ENCODE measurements at places on chromosomes 2 and 18.

DNA sequence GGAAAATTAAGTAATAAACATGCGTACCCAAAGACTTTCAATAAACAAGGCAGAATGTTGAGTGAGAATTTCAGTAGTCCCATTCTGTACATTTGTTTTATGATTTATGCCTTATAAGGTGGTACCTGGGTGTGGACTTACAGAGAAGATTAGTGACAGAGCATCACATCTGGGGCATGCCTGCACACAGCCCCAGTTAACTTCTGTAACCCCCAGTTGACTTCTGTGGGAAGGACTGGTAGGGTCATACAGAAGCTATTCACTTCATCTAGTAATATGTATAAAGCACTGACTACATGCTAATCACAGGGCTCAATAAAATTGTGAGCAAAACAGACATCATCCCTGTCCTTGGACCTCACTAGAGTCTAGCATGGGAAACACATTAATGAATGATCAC, 16.1 kb downstream of the MREG start:
- DNase-seq: no peak

DNA sequence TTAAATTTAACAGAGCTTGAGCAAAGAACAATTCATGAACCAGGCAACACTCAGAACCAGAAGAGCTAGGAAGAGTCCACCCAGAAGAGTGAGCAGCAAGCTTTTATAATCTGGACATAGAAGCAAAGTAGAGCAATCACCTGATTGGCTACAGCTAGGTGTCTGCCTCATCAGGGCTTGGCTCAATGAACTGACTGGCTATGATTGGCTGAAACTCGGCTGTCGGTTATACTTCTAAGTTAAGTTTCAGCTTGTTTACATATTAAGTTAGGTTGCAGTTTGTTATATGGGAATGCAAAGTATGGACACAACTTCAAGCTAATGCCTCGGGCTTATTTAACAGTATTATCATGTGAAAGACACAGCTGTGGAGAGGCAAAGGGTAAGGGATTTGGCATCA, 63.2 kb upstream of the NABP1 start:
- DNase-seq: no peak

GRCh38 chr2:144659731-144660275, 139.9 kb upstream of the ZEB2 start:
- DNase-seq: no peak

GRCh38 chr2:130813722-130814121, 23.0 kb upstream of the ARHGEF4 start:
- DNase-seq: no peak

- DNase-seq: no peak
Observed at GRCh38 chr2:16774980-16775898, 109.6 kb upstream of the CYRIA start.

- no peak for DNase-seq
Observed at GRCh38 chr2:171081649-171082111, 79.0 kb downstream of the TLK1 start.

- DNase-seq: no peak
Observed at GRCh38 chr2:164012581-164012980, 276.8 kb upstream of the FIGN start.

GRCh38 chr2:202355993-202356505, 20.1 kb upstream of the BMPR2 start:
- DNase-seq: no peak

- no peak for DNase-seq
Observed at GRCh38 chr2:54631755-54632154, 91.7 kb upstream of the EML6 start.

GRCh38 chr2:233793465-233794127, 15.5 kb downstream of the MROH2A start:
- no peak for DNase-seq

GRCh38 chr2:11659115-11659475, 10.9 kb downstream of the NTSR2 start:
- DNase-seq: no peak

DNA sequence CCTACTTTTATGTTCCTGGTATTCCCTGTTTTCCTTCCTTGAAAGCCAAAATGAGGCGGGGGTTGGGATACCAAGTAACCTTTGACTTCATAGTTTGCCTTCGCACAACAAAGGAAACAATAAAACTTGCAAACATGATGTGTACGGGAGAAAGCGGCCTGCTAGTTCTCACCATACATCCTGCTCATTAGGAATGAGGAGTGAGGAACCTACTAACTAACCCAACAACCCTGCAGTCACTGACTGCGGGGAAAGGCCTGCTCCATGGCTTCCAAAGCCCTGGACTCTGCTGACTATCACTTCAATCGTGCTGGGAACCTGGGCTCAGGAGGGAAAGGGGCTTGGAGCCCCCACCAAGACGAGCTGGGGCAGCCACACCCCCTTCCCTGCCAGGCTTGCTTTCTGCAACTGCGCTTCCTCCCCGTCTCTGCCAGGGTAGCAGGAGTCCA, 24.2 kb downstream of the RPL31 start:
- no peak for DNase-seq

DNA sequence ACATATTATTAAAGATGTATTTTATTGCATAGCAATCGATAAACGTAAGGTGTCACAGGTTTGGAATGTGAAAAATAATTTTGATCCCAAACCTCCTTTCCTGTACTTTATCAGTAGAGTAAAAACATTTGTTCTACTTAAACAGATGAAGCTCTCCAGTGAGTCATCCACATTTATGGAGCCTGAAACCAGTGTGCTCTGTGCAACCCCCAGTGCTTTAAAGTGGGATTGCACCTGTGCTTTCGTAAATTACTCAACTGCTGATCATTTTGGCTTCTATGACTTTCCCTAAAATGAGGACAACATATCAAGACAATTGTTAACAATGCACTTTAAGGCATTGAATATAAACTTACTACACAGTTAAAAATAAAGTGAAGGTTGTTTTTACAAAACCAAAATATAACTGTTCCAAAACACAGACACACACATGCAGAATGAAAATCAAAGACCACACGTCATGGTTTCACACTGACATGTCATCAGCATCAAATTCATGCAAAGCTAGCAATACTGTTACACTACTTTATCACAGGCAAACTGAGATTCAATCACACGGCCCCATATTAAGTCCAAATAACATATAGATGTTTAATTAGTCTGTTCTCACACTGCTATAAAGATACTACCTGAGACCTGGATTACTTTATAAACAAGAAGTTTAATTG, 9.7 kb downstream of the TMEM18 start:
- peak; percentile 32 for DNase-seq

- no peak for DNase-seq
Observed at GRCh38 chr2:144830543-144830942, 310.6 kb upstream of the ZEB2 start.

DNA sequence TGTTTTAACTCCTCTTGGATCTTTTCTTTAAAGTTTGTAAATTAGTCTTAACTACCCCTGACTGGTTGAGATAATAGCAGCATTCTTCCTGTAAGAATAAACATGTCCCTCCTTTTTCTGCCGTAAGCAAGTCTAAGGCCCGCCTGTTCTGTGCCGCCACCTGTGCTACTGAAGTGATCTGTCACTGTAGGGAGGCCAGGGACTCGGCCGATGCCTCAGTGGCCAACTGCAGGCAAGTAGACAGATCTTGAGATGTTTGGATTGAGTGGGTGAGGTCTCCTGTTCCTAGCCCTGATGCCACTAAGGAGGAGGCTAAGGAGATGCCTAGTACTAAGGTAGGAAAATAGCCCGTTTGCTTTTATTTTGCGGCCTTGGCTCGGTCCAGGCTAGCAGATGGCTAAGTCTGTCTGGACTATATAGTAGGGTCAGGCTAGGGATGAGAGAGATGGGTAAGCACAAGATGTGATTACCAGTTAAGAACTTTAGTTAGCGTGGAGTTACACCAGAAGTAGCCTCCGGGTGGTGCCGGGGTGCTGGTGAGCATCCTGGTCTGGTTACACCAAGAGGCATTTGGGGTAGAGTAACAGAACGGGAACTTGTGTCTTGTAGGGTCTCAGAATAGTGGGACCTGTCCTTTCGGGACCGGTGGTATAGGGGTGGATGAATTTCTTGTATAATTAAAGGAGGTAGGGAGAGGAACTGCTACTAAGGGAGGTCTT, 584.2 kb downstream of the SUCLG1 start:
- no peak for DNase-seq

- DNase-seq: no peak
Observed at GRCh38 chr18:9735238-9735637, 27.1 kb downstream of the RAB31 start.

- no peak for DNase-seq
Observed at GRCh38 chr2:98467652-98468051, 23.0 kb downstream of the INPP4A start.

- no peak for DNase-seq
Observed at GRCh38 chr2:25286025-25286400, 55.7 kb downstream of the DNMT3A start.

DNA sequence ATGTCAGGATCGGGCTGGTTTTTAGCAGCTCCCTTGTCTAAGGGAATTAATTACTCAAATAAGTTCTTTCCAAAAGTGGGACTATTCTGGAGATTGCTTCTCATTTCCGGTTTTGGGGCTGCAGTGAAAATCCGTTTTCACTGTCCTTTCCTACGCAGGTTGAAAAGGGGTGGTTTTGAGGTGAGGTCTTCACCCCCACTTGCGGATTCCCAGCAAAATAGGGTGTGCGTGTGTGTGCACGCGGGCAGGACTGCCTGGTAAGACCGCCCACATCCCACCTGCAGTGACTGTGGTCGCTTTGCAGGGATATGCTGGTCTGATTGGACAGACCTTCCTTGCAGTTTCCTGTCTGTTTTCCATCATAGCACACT, 472 bp upstream of the PLEKHM3 start:
- no peak for DNase-seq

DNA sequence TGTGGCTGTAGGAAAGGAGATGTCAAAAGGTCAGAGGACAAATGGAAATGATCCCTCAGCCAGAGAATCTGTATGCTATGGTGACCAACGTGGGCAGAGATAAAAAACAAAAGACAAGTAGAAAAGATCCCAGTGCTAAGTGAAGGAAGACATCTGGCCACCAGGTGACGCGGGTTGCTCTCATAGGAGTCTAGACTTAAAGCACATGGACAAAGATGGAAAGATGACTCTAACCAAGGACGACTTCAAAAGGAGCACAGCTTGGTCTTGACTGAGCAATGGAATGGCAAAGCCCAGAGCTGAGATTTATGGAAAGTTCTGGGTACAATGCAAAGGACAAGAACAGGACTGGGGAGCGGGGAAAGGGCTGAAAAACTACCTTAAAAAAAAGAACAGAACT, 96.8 kb downstream of the CLIP4 start:
- DNase-seq: no peak

- DNase-seq: no peak
Observed at GRCh38 chr2:165428926-165429325, 40.6 kb upstream of the CSRNP3 start.

DNA sequence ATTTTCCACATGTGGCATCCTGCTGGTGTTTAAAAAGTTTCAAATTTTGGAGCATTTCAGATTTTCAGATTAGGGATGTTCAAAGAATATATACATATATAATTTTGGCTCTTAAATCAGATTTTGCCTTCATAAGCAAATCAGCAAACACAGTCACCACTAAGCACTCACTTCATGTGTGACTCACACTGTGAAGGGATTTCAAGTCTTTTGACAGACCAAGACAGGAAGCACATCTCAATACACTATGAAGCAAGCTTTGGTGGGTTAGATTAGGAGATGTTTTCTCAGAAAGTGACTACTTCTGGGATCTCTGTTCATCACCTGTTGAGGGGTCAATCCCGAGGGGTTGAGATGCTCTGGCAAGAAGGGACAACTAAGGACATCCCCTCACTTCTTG, 227.8 kb upstream of the RBBP8 start:
- no peak for DNase-seq

GRCh38 chr2:195468771-195469170, 188.3 kb upstream of the SLC39A10 start:
- DNase-seq: no peak

DNA sequence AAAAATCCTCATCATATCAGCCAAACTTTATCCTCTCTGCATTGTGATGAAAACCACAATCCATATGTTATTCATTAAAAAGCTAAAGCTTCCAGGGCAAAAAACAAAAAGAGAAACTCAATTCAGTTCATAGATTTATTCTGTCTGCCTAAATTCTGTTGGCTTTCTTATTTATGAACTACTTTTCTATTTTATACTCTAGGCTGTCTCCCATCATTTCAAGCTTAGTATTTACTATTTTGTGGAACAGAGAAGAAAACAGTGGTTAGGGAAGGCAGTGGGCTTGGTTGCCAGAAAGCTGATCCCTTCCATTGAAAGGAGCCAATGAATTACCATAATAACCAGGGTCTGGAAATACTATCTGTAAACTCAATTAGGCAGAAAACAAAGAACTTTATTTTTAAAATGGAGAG, 71.8 kb downstream of the RAPH1 start:
- no peak for DNase-seq

DNA sequence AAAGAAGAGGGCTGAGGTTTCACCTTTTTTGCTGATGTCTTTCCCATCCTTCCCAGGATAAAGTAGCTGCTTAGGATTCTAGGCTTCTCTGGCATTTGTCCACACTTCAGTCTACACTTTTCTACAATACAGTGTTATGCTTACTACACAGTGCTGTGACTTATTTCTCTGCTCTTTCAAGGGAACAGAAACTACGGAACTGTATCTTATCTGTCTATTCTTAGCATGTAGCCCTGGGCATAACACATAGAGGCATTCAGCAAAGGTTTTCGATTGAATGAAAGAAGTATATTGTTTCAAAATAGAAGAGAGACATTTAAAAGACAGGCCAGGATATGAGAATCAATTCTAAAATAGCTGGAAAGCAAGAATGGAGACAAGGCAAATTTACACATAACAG, 110.9 kb downstream of the ARHGEF33 start:
- DNase-seq: no peak

DNA sequence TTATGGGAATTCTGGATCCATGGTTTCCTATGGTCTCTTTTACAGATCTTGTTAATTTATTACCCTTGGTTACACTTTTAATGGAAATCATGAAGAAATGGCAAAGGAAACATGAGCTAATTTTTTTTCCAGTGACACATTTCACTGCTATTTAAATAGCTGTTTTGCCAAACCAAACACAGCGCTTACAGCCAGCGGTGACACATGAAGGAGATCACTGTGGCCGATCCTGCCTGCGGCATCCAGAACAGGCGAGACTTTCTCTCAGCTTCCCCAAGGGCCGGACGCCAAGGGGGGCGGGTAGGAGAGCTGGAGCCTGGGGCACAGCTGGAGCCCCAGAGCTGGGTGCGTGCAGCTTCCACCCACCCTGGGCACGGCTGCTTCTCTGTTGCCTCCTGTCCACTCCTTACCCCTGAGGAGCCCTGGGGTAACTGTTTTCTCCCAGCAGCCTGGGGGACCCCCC, 81.4 kb upstream of the PKDCC start:
- DNase-seq: no peak

GRCh38 chr2:98441706-98442450, 2.8 kb upstream of the INPP4A start:
- no peak for DNase-seq

Data from NCI-H2171 (cell line).